ENCODE measurements at places on chromosomes 3 and 15. TPM values are rescaled to one million over a fixed set of nuclear protein-coding genes. Genes with fewer than 3 reads are reported as not detected.

VPS13C gene
- 12.5 TPM for polyA plus RNA-seq

TMA7 gene
- 631 TPM for polyA plus RNA-seq

VEPH1 gene
- polyA plus RNA-seq = 29.2 TPM

SLTM gene
- polyA plus RNA-seq = 30.5 TPM

GOLGA6L10 gene
- 0.45 TPM for polyA plus RNA-seq

CLDN16 gene
- 28.4 TPM for polyA plus RNA-seq

LNP1 gene
- 1.7 TPM for polyA plus RNA-seq

THPO gene
- 5.7 TPM for polyA plus RNA-seq

GMPPB gene
- polyA plus RNA-seq = 25.0 TPM

SAMMSON gene
- polyA plus RNA-seq = not detected

DNA sequence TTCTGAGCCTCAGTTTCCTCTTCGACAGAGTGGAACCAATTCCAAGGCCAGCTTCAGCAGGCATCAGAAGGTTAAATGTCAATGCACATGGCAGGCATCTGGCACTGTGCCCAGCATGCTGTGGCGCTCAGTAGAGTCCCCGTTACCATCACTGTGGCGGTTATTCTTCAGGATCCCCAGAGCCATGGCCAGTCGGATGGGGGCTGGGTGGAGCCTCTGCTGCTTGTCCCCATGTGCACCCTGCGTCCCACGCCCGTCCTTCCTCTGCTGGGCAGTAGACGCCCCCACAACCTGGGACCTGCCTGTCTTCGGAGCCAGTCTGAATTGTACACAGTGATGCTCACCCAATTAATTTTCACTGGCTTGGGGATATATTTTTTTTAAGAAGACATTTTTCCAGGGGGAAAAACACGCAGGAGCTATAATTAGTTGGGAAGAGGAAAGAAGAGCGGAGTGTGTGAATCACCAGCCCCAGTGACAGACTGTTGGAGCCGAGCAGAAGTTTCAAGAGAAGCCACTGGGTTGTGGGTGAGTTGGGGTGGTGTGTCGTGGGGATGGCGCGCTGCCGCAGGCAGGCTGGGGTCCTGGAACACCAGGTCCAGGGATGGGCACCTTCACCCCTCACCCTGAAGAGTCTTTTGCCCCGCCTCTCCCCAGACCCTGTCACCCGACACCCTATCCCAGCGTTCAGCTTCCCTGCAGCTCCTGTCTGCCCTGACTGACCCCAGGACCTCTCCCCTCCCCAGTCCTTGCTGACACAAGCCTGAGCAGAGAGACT lies 26.8 kb upstream of the RPL29 start:
- DNase-seq = no peak

DNA sequence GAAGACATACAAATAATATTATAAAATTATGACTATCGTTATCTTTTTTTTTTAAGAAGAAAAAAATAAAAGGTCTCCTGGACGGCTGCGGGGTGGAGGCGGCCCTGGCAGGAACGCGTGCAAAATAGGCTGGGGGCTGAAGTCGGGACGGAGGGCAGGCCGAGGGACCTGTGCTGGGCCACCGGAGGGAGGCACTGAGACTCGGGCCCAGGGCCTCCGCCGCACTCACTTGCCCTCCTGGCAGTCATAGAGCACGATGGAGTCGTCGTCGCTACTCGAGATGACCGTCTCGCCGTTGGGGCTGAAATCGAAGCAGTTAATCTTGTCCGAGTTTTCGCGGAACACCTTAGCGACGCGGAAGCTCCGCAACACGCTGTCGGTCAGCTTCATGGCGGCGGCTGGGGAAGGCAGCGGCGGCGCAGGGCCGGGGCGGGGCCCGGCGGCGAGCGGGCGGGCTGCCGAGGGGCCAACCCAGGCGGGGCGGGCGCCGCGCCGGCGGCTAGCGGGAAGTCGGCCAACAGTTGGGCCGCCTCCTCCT lies 408 bp downstream of the WDR82 start:
- peak; percentile 71 for DNase-seq

DNA sequence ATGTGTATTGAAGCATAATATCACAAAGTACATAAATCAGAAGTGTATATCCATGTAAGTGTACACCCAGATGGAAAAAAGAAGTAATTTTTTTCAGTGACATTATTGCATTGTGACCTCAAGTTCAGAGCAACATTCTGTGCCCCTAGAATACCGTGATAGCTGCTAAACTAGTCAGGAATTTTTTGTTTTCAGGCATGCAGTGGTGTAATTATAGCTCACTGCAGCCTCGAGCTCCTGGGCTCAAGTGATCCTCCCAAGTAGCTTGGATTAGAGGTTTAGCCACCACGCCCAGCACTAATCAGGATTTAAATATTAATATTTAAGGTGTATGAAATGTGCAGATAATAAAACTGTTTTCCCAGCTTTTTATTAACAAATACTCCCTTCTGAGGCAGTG lies 25.5 kb downstream of the SEC62 start:
- no peak for DNase-seq

- no peak for DNase-seq
Observed at GRCh38 chr15:58731756-58732535, 17.6 kb downstream of the ADAM10 start.

DNA sequence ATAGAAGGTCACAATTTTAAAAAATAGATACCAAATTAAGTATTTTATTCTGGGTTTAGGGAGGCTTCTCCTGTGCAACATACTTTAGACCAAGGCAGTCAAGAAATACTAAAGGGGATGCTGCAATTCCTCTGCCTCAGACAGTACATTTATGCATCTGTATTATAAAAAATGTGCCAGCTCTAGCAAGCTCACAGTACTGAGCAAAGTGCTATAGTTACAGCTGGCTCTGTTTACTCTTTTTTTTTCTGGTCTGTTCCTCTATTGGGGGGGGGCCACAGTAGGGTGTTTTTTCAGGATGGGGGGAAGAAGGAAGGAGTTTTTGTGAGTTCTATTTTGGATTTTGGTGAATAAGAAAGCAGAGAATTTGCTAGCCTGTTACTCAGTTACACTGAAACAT lies 185.0 kb downstream of the TIGIT start:
- no peak for DNase-seq

DNA sequence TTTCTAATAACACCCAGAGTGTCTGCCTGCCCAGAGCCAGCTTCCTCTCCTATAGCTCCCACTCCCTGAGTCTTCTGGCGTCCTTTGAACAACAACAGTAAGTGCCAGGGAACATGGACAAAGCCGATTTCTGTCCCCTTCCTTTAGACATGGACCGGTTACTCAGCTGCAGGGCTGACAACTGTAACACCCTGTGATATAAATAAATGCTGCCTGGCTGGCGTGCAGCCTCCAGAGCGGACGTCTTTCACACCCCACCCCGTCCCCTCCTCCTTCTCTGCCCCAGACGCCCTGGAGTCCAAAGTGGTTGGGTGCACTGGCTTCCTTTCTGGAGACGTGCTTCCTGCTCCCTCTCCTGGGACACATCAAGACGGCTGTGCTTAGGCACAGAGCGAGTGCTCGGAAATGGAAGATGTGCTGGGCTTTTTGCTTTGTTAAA lies 281.9 kb upstream of the LRRFIP2 start:
- DNase-seq = peak; percentile 57

- DNase-seq = no peak
Observed at GRCh38 chr3:73273341-73273740, 211.9 kb downstream of the EBLN2 start.

DNA sequence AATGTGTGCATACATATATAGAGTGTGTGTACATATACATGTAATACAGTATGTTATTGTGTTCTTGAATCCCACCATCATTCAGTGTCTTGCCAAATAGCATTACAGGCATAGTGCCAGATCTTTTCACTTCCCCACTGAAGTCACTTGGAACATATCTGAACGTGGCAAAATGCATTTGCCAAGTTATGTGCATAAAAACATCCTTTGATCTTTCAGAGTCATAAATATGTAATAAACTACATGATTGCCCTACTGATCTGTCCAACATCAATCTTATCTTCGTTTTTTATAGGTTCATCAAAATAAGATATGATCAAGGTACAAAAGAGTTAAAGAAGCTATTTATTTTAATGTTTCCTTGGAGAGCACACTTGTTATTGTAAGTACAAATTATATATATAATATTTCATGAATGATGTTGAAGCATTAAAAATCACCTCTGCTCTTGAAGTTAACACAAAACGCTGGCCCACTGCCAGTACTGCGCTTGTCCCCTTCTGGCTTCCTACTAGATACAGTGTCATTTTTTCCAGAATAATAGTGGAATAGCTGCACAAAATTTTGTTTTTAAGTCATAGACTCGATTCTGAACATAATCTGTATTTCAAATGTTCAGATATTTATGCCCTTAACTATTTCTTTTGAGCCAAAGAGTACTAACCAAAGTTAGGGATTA lies 549.5 kb upstream of the ARRDC4 start:
- DNase-seq = no peak

- DNase-seq = no peak
Observed at GRCh38 chr15:63509056-63509954, 4.9 kb downstream of the USP3 start.

DNA sequence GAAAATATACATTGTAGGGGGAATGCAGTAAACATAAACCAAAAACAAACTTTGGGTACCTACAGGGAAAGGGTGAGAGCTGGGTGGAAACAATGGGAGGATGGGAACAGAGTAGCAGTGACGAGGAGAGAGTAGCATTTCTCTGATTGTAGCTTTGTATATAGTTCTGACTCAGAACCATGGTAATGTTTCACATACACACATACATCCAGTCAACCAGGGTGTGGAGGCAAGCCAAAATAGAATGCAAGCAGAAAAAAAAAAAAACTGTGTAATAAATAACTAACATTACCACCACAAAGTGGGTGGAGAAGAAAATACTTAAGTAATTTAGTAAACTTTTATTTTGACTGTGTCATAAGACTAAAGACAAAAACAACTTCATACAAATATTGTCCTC lies 27.2 kb downstream of the BCL2A1 start:
- no peak for DNase-seq

- no peak for DNase-seq
Observed at GRCh38 chr3:108378153-108378951, 82.0 kb downstream of the HHLA2 start.

DNA sequence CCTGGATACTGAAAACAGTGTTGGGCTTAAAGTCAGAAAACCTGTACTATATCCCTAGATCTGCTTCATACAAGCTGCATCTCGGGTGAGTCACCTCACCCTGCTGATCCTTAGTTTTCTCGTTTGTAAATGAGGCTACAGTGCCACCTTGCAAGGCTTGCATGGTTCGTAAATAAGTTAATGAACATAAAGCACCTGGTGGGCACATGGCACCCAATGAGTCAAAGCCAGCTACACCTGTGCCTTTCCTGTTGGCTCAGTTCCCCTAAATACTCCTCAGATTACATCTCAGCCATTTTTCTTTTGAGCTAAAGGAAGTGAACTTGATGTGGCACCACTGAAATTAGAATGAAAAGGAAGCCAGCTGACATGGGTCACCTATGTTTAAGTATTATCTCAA lies 26.5 kb downstream of the RTP1 start:
- DNase-seq = peak; percentile 71

GRCh38 chr15:66850078-66850991 lies 148.3 kb downstream of the SMAD6 start:
- no peak for DNase-seq

DNA sequence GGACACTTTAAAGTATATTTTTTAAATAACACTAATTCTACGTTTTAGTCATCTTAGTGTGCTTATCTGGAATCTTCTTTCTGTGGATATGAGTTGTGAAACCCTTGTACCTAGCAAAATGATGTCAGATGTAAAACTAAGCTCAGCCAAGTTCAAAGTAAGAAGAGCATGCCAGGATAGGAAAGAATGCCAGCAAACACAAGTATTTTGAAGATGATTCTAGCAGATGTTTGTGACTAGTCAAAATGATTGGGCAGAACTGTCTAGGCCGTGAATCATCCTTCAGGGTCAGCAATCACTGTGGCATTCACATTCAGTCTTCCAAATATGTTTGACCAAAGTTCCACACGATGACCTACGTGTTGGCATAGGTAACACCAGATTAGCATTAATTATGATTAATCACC lies 5.4 kb upstream of the PLOD2 start:
- DNase-seq = no peak

GRCh38 chr3:43317461-43318316 lies 31.3 kb downstream of the SNRK start:
- DNase-seq = no peak
